ENCODE measurements at places on chromosomes 11 and 22.

- DNase-seq = no peak
Observed at GRCh38 chr22:39469326-39469680, 12.5 kb downstream of the MGAT3 start.

DNA sequence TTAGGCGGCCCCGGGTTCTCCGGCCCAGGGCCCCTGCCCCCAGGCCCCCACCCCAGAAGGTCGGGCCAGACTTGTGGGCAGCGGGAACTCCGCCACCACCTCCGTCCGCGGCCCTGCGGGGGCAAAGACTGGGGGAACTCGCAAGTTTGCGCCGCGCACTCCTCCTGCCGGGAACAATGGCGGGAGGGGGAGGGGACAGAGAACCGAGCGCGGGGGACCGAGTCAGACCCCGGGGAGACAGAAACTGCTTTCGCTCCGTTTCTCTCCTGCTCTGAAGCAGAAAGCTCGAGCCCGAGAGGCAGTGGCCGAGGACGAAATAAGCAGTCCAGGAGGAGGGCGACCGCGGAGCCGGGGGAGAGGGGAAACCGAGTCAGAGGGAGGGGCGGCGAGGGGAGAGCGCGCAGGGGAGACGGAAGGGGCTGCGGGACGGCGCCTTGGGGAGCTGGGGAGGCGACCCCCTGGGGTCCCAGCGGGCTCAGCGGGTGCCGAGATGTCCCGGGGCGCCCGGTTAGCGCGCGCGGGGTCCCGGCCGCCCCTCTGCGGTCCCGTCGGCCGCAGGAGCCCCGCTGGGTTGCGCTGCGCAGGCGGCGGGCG is 555 bp downstream of the TP53I11 start:
- DNase-seq = no peak

GRCh38 chr22:42769574-42770447 is 49.1 kb upstream of the A4GALT start:
- no peak for DNase-seq

DNA sequence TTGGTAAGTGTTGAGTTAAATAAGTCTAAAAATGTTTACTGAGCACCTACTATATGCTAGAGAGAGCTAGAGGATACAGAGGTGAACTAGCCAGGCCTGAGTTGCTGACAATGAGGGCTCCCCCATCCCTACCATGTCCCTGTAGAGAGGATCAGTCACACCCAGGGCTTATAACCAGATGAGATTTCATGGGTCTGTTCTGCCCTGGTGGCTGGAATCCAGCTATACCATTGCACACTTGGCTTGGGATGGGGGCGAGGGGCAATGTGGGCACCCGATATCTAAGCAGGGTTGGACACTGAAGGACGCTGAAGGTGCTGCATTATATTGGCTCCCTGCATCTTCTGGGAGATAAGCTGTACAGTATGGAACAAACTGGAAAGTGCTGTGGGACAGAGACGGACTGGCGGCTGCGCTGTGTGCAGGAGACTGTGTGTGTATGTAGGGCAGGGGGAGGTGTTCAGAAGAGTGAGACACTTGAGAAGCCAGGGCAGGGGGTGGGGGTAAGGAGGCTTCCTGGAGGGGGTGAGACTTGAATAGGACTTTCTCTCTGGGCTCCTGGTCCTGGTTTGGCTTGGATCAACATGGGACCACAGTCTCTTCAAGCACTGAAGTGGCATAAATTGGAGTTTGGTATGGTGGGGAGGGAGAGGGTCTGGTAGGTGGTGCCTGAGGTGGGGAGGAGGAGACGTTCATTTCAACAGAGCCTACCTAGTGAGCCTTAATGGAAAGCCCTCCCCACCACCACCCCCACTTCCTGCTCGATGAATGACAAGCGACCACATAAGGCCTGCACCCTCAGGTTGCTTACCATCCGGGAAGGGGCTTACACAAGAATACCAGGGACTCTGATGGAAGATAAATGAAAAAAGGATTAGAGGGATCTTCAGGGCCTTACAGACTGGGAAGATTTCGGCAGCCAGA is 1.8 kb downstream of the CD82 start:
- no peak for DNase-seq

GRCh38 chr11:58958500-58958899 is 19.2 kb downstream of the GLYATL1 start:
- peak; percentile 4 for DNase-seq

GRCh38 chr11:28146123-28146751 is 38.0 kb downstream of the METTL15 start:
- DNase-seq = no peak

DNA sequence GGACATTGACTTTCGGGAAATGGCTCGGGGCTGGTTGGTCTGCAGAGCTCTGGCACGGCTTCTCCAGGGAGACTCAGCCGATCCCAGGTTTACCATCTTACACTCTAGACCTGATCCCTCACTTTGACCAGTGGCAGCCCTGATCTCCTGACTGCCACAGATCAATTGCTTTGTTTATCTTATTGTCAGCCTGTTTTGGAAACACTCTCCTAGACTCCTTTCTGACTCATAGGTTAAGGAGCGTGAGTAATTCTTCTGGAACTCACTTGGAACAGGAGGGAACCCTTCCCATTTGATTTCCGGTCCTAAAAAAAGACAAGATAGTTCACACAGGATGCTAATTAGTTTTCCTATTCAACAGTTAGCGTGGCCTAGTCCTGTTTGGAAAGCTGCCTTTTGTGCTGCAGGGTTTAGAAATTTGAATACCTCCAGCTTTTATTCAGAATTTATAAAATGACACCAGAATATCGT is 16.0 kb upstream of the BMAL1 start:
- no peak for DNase-seq

DNA sequence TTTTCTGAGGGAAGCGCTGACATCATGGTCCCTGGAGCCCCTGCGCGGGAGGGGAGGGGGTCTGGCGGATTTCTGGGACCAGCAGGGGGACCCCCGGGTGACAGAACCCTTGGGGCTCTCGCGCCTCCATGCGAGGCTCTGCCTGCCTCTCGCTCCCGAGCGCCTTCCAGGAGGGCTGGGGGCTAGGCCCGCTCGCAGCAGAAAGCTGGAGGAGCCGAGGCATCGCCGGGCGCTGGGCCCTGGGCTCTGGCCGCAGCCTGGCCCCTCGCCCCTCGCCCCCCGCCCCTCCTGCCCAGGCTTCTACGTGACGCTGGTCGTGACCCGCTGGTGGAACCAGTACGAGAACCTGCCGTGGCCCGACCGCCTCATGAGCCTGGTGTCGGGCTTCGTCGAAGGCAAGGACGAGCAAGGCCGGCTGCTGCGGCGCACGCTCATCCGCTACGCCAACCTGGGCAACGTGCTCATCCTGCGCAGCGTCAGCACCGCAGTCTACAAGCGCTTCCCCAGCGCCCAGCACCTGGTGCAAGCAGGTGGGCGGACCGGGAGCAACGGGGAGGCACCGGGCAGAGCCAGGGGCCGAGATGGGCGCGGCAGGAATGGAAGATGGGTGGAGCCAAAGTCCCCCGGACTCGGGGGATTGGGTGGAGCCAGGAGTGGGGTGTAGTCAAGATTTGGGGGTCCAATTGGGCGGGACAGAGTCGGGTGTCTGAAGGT is 5.4 kb downstream of the BEST1 start:
- DNase-seq = no peak

DNA sequence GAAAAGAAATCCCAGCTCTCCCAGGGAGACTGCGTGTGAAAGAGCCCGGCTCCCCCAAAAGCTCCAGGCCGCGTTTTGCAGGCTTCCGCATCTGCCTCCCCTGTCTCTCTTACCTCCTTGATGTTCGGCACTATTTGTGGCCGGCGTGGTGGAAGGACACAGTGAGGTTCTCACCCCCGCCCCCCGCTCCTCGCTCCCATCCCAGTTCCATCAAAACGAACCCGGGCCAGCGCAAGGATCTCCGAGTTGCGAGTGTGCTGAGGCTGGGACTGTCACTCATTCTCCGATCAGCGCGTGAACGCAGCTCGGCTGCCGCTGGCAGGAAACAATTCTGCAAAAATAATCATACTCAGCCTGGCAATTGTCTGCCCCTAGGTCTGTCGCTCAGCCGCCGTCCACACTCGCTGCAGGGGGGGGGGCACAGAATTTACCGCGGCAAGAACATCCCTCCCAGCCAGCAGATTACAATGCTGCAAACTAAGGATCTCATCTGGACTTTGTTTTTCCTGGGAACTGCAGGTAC is at the start of gene NCAM1:
Gene NCAM1 (plus strand): TSS at position 275 of the 523 bp plus-strand sequence.
- DNase-seq = peak; percentile 90

DNA sequence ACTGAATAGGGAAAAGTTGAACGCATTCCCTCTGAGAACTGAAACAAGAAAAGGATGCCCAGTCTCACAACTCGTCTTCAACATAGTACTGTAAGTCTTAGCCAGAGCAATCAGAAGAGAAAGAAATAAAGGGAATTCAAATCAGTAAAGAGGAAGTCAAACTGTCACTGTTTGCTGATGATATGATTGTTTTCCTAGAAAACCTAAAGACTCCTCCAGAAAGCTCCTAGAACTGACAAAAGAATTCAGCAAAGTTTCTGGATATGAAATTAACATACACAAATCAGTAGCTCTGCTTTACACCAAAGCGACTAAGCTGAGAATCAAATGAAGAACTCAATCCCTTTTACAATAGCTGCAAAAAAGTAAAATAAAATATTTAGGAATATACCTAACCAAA is 471.2 kb upstream of the CNTN5 start:
- no peak for DNase-seq

DNA sequence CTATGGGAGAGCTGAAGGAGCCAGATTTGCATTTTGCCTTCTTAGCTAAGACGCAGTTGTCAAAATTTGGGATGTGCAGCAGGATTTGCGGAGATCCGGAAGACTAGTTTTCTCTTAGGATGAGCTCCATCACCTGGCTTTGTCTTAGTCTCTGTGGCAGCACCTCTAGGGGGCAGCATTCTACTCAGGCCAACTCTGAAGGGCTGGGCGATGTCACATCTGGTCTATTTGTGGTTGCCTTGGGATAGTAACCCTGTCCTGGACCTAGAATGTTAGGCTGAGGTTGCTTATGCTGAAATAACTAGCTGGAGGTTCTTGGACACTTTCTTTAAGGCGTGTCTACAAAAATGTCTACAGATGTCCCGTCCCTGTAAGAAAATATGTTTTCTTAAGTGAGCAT is 116.2 kb downstream of the FAT3 start:
- no peak for DNase-seq

GRCh38 chr11:27902981-27903624 is 202.8 kb upstream of the BDNF start:
- no peak for DNase-seq

DNA sequence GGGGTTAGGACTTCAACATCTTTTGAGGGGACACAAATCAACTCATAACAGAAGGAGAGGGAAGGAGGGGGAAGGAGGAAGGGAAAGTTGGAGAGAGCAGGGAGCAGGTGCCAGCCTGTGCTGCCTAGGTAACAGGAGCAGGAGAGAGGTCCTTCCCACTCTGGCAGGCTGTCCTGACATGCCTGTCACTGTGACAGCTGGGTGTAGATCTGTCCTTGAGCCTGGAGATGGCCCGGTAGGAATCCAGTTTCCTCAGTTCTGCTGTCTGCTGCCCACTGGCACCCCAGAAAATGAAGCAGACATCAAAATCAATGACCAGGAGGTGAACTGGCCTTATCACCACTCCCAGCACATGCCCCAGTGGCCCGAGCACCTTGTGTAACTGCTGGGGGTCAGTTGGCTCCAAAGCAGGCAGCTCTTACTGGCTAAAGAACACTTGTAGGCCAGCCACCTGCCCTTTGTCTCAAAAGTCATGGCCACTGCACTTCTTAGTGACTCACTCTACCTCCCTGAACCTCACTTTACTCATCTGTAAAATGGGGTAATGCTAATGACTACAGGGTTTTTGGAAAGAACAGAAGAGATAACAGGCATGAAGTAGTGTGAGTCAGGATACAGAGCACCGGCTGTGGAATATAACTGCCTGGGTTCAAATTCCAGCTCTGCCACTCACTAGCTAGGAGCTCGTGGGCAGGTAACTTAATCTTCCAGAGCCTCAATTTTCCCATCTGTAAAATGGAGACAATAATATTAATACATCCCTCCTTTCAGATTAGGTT is 8.0 kb upstream of the TSPAN18 start:
- DNase-seq = no peak

- DNase-seq = no peak
Observed at GRCh38 chr11:3201112-3201581, 17.5 kb downstream of the MRGPRG start.

DNA sequence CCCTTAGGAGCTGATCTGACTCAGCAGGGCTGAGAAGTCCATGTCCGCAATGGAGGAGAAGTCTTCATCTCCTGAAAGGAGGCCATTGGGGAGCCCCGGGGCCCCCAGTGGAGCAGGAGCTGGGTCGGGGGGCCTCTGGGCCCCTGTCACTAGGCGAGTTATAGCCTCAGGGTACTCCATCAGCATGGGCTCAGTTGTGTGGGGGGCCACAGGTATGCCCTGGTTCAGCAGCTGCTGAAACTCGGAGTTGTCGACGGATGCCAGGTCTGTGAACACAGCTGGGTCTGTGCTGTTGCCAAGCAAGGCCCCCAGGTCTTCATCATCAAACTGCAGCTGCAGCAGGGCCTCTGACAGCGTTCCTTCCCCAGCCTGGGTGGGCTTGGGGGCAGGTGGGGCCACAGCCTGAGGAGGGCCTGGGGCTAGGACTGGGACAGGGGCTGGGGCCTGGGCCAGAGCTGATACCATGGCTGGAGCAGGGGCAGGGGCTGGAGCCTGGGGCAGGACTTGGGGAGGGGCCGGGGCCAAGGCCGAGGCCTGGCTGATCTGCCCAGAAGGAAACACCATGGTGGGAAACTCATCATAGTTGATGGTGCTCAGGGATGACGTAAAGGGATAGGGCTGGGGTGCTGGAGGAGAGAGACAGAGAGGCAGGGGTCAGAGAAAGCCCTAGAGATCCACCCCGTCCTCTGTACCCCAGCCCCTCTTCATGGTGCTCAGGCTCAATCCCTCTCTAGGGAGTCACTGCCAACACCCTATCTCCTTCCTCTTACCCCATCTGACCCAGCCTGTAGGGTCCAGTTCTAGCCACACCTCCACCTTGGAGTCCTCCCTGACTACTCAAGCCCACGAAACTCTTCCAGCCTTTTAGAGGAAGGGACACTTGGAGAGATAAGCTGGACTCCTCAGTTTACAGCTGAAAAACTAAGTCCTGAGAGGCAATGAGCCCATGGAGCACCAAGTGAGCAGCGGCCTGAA is 8.1 kb downstream of the RELA start:
- no peak for DNase-seq

DNA sequence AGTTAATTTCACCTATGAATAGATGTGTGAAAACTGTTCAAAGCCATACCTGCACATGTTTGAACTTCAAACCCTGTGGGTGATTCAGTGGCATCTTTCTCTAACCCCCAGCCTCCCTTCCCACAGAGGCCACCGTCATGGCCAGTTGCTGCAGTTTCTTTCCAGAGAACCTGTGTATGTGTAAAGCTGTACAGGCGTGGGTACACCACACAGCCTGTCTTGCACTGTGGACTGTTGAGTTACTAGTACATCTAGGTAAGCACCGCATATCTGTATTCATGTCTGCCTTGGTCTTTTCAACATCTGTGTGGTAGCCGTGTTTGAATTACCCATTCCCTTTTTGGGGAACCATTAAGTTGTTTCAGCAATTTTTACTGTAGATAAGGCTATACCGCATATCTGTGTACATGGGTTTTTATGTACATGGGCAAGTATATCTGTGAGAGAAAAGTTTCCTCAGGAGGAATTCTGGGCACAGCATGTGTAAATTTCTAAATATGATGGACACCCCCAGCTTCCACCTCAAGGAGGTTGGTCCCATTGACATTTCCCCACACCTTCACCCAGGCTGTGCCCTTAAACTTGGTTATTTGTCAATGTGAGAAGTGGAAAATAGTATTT is 13.9 kb downstream of the NEAT1 start:
- no peak for DNase-seq
